A375 (cell line): ENCODE measurements at places on chromosomes 2 and 18. TPM values are rescaled to one million over a fixed set of nuclear protein-coding genes. Genes with fewer than 3 reads are reported as not detected.

NCKAP1 gene
- 35.8 and 37.6 TPM in 2 replicates for total RNA-seq

MOGAT1 gene
- total RNA-seq: not detected in 2 replicates

ALPG gene
- not detected in 2 replicates for total RNA-seq

C2orf66 gene
- total RNA-seq: 0.15 TPM in 1 of 2 replicates, not detected in the other

STARD6 gene
- 0.29 TPM in 1 of 2 replicates, not detected in the other for total RNA-seq

EFR3B gene
- total RNA-seq: 0.45 and 0.66 TPM in 2 replicates

AMER3 gene
- not detected in 2 replicates for total RNA-seq

AFF3 gene
- total RNA-seq: 2.0 and 2.5 TPM in 2 replicates

ABCG5 gene
- total RNA-seq: not detected in 2 replicates

ICA1L gene
- 5.9 and 8.3 TPM in 2 replicates for total RNA-seq

NT5DC4 gene
- total RNA-seq: not detected in 2 replicates

VWC2L gene
- not detected in 2 replicates for total RNA-seq

PPM1B gene
- total RNA-seq: 16.9 and 17.8 TPM in 2 replicates

PPP1CB gene
- total RNA-seq: 67.7 and 82.4 TPM in 2 replicates

MC4R gene
- 0.23 TPM in 1 of 2 replicates, not detected in the other for total RNA-seq

RIT2 gene
- total RNA-seq: not detected in 2 replicates

GAREM2 gene
- total RNA-seq: 2.4 and 3.5 TPM in 2 replicates

ZNF385B gene
- not detected in 2 replicates for total RNA-seq

KLHL41 gene
- total RNA-seq: 0.45 TPM in 1 of 2 replicates, not detected in the other

ASB18 gene
- total RNA-seq: not detected in 2 replicates

NCKAP5 gene
- 1.1 and 4.9 TPM in 2 replicates for total RNA-seq

APCDD1 gene
- not detected in 2 replicates for total RNA-seq

SLC4A3 gene
- total RNA-seq: 6.8 and 9.2 TPM in 2 replicates

ALPI gene
- total RNA-seq: not detected in 2 replicates

RGPD4 gene
- not detected in 2 replicates for total RNA-seq

GPR55 gene
- total RNA-seq: 0.53 and 0.94 TPM in 2 replicates

GAD1 gene
- total RNA-seq: 7.2 and 8.1 TPM in 2 replicates

NOSTRIN gene
- total RNA-seq: 0.50 TPM in 1 of 2 replicates, not detected in the other

VAMP8 gene
- 21.2 and 22.0 TPM in 2 replicates for total RNA-seq

SLC9A4 gene
- total RNA-seq: not detected in 2 replicates

PLGLB2 gene
- total RNA-seq: 0.30 and 0.74 TPM in 2 replicates

LIMS4 gene
- 0.19 and 0.90 TPM in 2 replicates for total RNA-seq

PSMD1 gene
- total RNA-seq: 56.2 and 62.8 TPM in 2 replicates

PROKR1 gene
- not detected in 2 replicates for total RNA-seq

TTR gene
- not detected in 2 replicates for total RNA-seq

ABCG8 gene
- total RNA-seq: not detected in 2 replicates

PSMG2 gene
- total RNA-seq: 37.8 and 41.1 TPM in 2 replicates

ZNF521 gene
- 10.4 and 12.2 TPM in 2 replicates for total RNA-seq

PER2 gene
- total RNA-seq: 4.4 and 4.8 TPM in 2 replicates

CRYGD gene
- total RNA-seq: not detected in 2 replicates

CYTIP gene
- total RNA-seq: not detected in 2 replicates

GNLY gene
- not detected in 2 replicates for total RNA-seq

CHRNA1 gene
- not detected in 2 replicates for total RNA-seq

GPR17 gene
- 0.27 TPM in 1 of 2 replicates, not detected in the other for total RNA-seq

AQP12B gene
- not detected in 2 replicates for total RNA-seq

AKAIN1 gene
- not detected in 2 replicates for total RNA-seq

ZBTB7C gene
- total RNA-seq: not detected in 2 replicates

ZNF804A gene
- total RNA-seq: 3.0 and 3.4 TPM in 2 replicates

SPR gene
- 36.2 and 36.9 TPM in 2 replicates for total RNA-seq

CFAP221 gene
- total RNA-seq: not detected in 2 replicates

STEAP3 gene
- 3.2 and 4.1 TPM in 2 replicates for total RNA-seq
